Thoracic aorta endothelial cell (primary cell): ENCODE measurements at places on chromosomes 11 and 22. TPM values are rescaled to one million over a fixed set of nuclear protein-coding genes. Genes with fewer than 3 reads are reported as not detected.

MMP27 gene
- not detected in 2 replicates for total RNA-seq

TRIM29 gene
- not detected in 2 replicates for total RNA-seq

NNMT gene
- 171 and 202 TPM in 2 replicates for total RNA-seq

TRPC6 gene
- total RNA-seq = not detected in 2 replicates

MUC5B gene
- under 0.01 TPM in 1 of 2 replicates, not detected in the other for total RNA-seq

RAPSN gene
- total RNA-seq = 0.07 and 0.13 TPM in 2 replicates

TEX12 gene
- total RNA-seq = 0.43 TPM in 1 of 2 replicates, not detected in the other

PAX6 gene
- 0.14 and 0.40 TPM in 2 replicates for total RNA-seq

LINC01488 gene
- total RNA-seq = not detected in 2 replicates

GPHA2 gene
- not detected in 2 replicates for total RNA-seq

SIK2 gene
- total RNA-seq = 9.0 and 10.4 TPM in 2 replicates

IGLL1 gene
- total RNA-seq = not detected in 2 replicates
